ENCODE measurements at places on chromosomes 13 and 19.

GRCh38 chr19:46863818-46864629 is 3.2 kb downstream of the ARHGAP35 start:
- no peak for DNase-seq

- no peak for DNase-seq
Measured at GRCh38 chr19:2363419-2363818, 3.4 kb downstream of the TMPRSS9 start.

DNA sequence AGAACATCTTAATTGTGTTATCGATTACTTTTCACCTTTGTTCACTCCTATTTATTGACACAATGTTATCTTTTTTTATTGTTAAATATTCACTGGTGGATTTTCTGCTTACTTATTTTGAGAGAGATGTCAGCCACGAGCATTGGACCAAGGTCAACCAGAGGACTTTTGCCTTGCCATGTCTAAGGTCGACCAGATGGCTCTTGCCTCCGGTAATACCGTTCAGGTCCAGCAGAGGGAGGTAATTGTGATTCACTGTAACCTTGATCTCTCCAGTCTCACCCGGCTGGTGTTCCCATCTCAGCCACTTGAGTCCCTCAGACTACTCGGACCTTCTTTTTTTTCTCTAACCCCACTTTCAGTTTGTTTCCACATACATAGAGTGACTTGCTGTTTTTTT is 1438.1 kb downstream of the UQCRFS1 start:
- no peak for DNase-seq

GRCh38 chr19:10718205-10719196 is 622 bp downstream of the DNM2 start:
- DNase-seq = no peak

- no peak for DNase-seq
Measured at GRCh38 chr19:33242131-33242530, 16.5 kb upstream of the SLC7A10 start.

GRCh38 chr19:3368848-3369336 is 2.5 kb downstream of the NFIC start:
- DNase-seq = no peak

DNA sequence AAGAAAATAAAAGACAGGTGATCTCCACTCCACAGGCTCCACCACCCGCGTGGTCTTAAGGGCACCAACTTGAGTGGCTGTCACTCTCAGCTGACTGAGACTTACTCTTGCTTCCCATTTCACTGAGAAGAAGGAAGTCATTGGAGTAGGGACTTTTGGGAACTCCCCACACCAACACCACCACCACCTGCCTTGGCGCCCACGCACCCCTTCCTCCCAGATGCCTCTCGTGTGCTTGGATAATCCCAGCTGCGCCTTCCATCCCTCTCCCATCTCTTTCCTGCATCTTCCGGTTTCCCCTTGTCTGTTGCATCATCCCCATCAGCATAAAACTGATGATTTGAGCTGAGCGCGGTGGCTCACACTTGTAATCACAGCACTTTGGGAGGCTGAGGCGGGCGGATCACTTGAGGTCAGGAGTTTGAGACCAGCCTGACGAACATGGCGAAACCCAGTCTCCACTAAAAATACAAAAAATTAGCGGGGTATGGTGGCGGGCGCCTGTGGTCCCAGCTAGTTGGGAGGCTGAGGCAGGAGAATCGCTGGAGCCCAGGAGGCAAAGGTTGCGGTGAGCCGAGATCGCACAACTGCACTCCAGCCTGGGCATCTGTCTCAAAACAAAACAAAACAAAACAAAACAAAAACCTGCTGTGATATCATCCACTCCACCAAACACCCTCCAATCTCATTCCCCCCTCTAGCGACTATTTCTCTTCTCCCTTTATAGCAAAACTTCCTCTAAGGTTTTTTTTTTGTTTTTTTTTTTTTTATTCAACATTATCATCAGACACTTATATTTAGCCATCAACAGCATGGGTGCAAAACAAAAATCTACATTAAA is 25.5 kb downstream of the AP2S1 start:
- no peak for DNase-seq

GRCh38 chr13:43766725-43767124 is 20.0 kb downstream of the ENOX1 start:
- DNase-seq = no peak

- DNase-seq = no peak
Measured at GRCh38 chr13:25951831-25952230, 100.0 kb downstream of the SHISA2 start.

- no peak for DNase-seq
Measured at GRCh38 chr13:48727241-48728011, 73.7 kb downstream of the CYSLTR2 start.

DNA sequence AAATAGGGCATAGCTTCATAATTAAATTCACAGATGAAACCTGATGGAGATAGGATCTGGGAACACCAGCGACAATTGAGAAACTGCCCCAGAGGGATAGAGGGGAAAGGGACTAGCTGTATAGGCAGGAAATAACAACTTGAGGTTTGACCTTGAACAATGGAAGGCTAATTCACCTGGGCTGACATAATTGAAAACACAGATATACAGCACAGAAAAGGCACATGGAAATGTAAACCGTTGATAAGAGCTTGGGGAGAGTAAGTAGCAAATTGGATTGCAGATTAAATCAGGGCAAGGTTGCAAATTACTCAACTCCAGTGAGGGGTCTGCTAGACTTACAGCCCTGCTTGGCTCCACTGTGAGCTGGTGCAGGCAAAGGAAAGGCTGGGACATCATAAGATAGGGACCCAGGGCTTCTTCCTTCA is 246.7 kb downstream of the DLEU7 start:
- no peak for DNase-seq

DNA sequence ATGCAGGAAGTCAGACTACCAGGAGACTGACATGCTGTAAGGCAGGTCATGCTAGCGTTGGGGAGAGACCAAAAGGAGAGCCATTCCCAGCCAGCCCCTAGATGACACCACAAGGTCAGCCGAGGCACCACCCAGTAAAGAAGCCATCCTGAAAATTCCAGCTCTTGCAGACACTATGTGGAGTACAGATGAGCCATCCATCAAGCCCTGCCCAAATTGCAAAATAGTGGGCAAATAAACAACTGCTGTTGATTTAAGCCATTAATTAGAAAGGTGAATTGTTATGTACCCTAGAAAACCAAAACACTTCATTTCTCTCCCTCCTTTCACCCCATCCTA is 82.1 kb downstream of the TBC1D4 start:
- DNase-seq = no peak

- DNase-seq = no peak
Measured at GRCh38 chr13:38395497-38395788, 45.8 kb downstream of the UFM1 start.

- DNase-seq = no peak
Measured at GRCh38 chr13:93865235-93865634, 614.2 kb downstream of the DCT start.

GRCh38 chr13:23021906-23022305 is 158.9 kb upstream of the SGCG start:
- no peak for DNase-seq

DNA sequence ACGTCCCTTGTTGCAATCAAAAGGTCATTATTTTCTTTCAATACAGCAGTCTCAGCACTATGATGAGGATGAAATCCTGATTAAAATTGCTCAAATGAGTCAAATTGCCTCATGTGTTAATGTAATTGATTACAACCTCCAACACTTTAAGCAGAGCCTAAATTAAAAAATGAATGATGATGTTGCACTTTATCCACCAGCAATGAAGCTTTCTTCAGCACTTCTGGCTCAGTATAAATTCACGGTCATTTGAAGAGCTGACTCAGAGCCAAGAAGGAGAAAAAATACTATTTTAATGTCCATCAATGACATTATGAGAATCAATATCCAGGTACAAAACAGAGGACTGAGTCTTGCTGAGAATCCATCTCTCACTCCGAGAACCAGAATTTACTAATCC is 792.6 kb upstream of the ATXN8OS start:
- DNase-seq = no peak

- no peak for DNase-seq
Measured at GRCh38 chr19:33683881-33684537, 62.3 kb downstream of the CHST8 start.

GRCh38 chr13:82717249-82717648 is 1165.0 kb downstream of the SLITRK1 start:
- no peak for DNase-seq

DNA sequence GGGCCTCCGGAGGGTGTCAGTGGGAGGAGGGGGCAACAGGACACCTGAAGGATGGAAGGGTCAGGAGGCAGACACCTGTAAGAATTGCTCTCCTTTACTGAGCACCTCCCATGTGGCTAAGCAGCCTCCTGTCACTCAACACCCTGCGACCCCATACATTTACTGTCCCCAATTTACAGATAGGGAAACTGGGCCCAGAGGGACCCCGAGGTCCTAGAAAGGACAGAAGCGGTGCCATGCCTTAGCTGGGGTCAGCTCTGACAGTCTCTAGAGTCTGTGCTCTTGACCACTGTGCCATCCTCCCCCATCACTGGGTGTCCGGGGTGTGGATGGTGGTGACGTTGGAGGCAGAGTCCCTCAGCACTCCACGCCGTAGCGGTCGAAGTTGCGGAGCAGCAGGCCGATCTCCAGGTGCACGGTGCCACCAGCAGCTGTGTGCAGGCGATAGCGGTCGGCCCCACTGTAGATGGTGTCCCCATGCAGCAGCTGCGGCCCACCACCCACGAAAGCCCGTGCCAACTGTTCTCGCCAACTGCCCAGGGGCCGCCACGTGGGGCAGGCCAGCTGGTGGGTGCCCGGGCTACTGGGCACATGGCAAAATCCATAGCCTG is 726 bp upstream of the TGFB1 start:
- no peak for DNase-seq

GRCh38 chr19:13825489-13826441 is 30.5 kb downstream of the ZSWIM4 start:
- DNase-seq = no peak

DNA sequence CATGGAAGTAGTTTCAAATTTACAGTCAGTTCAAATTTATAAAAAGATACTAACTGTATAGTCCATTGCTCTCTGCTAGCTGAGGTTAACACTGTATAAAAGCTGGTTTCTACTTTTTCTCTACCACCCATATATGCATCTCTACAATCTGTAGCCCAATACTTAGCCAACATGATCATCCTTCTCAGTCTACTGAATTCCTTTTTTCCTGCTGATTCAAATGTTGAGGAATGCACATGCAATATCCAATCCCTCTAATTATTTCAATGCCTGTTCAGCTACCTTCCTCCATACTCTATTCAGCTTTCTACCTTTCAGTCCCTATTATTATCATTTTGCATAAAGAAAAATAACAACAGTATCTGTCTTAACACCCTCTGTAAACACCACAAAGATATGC is 15.6 kb downstream of the KPNA3 start:
- DNase-seq = no peak

GRCh38 chr13:22938576-22938975 is 242.2 kb upstream of the SGCG start:
- DNase-seq = no peak
